ENCODE measurements at places on chromosomes 4 and X.

DNA sequence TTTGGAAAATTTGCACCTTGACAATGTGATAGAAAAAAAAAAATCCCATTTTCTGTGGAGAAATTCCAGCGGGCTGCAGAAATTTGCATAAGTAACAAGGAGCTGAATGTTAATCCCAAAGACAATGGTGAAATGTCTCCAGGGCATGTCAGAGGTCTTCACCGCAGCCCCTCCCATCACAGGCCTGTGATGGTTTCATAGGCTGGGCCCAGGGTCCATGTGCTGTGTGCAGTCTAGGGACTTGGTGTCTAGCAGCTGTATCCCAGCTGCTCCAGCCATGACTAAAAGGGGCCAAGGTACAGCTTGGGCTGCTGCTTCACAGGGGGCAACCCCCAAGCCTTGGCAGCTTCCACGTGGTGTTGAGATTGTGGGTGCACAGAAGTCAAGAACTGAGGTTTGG is 85.2 kb downstream of the ADGRA3 start:
- DNase-seq = no peak

DNA sequence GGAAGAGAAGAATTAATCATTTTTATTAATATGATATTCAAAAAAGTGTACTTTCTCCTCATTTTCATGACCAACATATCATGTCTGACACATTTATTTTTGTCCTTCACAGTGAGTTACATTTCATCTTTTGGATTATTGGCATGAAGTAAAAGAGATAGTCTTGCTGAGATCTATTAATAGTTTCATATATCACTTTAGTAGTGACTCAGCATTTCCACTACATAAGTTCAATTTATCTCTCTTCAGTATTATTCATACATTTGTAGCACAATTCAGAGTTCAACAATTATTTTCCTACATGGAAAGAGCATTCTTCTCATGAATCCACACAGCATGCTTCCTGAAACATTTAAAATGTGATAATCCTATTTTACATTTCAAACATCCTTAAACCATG is 1461.1 kb downstream of the TECRL start:
- peak; percentile 22 for DNase-seq

GRCh38 chrX:15277604-15278003 is 7.7 kb upstream of the ASB9 start:
- DNase-seq = no peak

DNA sequence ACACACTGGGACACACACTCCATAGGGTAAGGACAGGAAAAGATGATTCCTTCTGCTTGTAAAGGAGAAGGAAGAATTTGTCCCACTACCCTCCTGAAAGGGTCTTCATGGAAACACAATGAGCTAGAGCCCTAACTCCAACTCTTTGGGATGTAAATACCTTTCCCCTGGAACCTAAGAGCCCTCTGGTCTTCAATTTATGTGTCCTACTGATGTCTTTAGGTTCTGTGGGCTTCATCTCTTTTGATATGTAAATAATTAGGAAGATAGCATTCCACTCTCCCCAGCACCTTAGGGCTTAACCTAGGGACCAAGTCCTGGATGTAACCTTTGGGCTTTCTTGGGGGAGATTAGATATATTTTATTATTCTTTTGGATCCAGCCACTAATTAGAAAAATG is 38.3 kb downstream of the PF4 start:
- DNase-seq = no peak

GRCh38 chrX:113512700-113513395 is 672.2 kb upstream of the AMOT start:
- peak; percentile 58 for DNase-seq

DNA sequence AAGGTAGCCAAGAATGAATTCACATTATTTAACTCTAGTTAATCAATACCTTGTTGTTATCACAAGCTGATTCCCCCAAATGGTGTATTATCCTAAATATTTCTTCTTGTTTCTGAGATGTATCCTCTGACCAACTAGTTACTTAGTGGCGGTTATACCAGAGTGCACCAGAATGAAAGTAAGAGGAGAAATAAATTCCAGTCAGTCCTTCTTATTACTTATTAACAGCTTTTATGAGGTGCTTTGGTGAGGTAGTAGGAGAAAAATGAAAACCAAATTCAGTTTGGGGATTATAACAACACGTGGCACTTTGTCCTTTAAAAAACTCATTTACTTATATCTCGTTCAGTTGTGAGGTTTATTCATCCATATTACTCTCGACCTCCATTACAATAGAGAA is 101.9 kb downstream of the AMMECR1 start:
- DNase-seq = no peak

DNA sequence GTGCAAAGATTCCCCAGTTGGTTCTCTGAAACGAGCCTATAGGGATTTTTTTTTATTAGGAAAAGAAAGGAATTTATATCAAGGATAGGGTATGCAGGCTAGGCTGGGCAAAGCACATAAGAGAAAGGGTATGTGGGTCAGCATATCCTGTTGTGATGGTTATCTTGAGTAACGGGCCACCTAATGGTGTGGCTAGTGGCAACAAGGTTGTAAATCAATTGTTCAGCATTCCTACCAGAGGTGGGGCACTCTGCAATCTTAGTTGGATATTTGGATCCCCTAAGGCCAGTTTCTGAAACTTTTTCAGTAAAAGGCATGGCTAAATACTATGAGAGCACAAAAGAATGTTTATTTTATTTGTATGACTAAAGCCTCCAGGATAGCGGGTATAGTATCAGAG is 42.7 kb downstream of the DCAF12L1 start:
- no peak for DNase-seq

GRCh38 chrX:1325515-1326116 is 11.0 kb upstream of the IL3RA start:
- no peak for DNase-seq

GRCh38 chrX:134908356-134908755 is 82.4 kb upstream of the SMIM10 start:
- peak; percentile 55 for DNase-seq

GRCh38 chr4:25509646-25510045 is 132.6 kb downstream of the ANAPC4 start:
- peak; percentile 3 for DNase-seq

GRCh38 chr4:39855909-39856512 is 121.7 kb downstream of the PDS5A start:
- DNase-seq = peak; percentile 80

DNA sequence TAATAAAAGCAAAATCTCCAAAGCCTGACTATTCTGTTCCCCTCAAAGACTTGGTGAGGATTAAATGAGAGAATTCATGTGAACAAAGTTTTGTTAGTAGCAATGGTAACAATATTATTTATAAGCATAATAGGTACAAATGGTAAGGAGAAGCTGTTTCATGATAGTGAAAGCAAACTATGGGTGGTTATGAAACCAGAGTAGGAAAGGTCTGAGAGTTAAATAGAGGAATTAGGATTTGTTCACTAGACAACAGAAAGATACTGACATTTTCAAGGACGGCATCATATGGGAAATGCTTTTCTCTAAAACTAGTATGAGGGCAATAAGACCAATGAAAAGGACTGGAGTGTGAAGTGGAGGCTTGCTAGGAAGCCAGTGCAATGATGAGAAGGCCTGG is 128.6 kb upstream of the FTHL17 start:
- DNase-seq = no peak

- DNase-seq = no peak
Observed at GRCh38 chr4:38011511-38012162, 51.4 kb downstream of the PTTG2 start.

- no peak for DNase-seq
Observed at GRCh38 chr4:147207911-147208310, 262.2 kb upstream of the TTC29 start.

DNA sequence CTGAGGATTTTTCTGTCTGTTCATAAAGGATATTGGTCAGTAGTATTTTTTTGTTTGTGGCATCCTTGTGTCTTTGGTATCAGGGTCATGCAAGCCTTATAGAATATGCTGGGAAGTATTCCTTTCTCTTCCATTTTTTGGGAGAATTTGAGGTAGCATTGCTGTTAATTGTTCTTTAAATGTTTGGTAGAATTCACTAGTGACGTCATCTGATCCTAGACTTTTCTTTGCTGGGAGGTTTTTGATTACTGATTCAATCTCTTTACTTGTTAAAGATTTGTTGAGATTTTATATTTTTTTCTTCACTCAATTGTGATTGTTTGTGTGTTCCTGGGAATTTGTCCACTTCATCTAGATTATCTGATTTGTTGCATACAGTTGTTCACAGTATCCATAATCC is 234.4 kb upstream of the ATP6AP2 start:
- DNase-seq = no peak

GRCh38 chr4:1544861-1545281 is 138.6 kb upstream of the NKX1-1 start:
- peak; percentile 20 for DNase-seq

- DNase-seq = no peak
Observed at GRCh38 chrX:43702079-43702524, 46.0 kb downstream of the MAOA start.

DNA sequence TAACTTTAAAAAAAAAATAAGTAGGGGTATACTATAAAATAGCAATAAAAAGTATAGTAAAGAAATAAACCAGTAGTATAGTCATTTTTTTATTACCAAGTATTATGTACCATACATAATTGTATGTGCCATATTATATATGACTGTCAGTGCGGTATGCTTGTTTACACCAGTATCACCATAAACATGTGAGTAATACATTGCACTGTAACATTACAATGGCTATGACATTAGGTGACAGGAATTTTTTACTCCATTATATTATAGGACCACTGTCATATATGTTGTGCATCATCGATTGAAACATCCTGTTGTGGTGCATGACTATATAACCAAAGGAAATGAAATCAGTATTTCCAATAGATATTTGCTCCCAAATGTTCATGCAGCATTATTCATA is 176.9 kb upstream of the ARHGAP24 start:
- DNase-seq = peak; percentile 61

DNA sequence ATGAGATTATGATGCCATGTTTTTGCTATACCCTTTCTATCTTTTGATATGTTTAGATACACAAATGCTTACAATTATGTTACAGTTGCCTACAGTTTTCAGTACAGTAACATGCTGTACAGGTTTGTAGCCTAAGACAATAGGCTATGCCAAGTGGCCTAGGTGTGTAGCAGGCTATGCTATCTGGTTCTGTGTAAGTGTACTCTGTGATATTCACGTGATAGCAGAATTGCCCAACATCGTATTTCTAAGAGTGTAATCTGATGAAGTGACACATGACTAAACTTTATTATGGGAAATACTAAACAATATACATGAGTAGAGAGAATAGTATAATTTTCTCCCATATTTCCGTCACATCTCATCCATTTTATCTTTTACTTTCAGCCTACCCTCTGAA is 97.0 kb downstream of the CLDN22 start:
- DNase-seq = no peak

DNA sequence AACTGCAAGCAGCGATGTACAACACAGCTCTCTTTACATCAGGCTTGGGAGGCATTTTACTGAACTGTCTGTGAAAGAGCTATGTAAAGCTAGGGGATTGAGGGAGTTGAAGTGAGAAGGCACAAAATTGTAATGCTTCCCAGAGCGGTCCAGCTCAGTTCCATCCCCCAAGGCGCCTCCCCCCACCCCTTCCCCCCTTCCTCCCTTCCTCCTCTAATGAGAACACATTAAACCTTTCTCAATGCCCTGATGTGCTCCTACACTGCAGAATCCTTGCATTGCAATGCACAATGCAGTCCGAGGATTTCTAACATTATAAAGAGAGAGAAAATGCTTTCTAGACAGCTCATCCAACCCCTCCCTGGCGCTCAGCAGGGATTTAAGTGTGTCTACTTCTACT is 73.9 kb downstream of the CXXC4 start:
- DNase-seq = no peak

DNA sequence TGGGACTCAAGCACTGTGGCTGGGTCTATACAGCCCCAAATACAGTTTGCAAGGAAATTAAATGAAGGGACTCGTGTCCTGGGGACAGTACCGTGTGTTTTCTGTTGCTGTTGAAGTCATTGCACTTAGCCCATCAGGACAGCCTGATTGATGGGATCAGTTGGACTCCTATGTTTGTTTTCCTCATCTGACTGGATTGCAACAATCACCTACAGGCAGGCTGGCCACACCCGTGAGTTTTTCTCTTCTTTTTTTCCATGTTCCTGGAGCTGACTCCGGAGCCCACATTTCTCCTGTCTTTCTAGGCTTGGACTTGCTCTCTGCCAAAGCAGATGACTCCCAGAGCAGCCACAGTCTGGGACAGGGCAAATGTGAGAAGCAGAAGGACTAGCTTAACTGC is 38.1 kb downstream of the RTL9 start:
- no peak for DNase-seq

DNA sequence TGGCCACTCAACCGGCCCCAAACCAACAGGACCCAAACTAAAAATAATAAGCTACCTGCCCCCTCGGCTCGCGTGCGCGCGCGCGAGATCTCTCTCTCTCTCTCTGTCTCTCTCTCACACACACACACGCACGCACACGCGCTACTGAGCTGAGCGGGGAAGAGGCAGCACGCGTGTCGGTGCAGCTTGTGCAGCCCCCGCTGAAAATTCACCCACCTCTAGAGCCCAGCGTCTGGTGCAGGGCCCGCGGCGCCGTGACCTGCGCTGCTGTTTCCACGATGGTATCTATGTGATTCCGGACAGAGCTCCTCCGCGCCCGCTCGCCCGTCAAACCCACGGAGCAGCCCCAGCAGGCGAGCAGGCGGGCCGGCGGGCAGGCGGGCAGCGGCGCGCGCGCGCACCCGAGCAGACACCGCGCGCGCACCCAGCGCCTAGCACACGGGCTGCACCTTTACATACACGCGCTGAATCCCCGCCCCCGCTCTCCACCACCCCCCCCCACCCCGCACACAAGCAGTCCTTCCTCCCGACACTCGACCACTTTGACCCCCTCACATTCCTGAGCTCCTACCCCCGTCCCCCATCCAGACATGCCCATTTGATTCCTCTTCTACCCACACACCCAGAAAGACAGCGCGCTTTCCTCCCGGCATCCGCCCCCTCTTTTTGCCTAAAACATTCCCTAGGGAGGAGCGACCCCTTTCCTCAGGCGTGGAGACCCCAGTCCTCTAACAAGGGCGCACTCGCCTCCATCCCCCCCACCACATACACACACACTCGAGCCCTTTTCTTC is 1.0 kb downstream of the SLITRK4 start:
- DNase-seq = no peak

DNA sequence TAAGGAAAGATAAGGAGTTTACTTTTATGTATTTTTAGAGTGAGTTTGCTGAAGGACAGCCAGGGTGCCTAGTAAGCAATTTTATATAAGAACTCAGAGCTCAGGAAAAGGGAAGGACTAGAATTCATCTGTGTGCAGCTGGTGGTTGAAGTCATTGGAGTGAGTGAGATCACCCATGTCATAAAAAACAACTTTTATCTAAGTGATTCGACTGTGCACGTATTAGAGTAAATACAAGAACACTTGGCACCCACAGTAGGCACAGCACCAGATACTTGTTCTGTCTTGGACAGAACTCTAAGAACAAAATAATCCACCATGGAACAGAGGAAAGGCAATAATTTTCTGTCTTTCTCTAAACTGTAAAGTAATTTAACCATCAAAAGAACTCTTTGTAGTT is 31.6 kb downstream of the SYNPO2 start:
- DNase-seq = no peak

DNA sequence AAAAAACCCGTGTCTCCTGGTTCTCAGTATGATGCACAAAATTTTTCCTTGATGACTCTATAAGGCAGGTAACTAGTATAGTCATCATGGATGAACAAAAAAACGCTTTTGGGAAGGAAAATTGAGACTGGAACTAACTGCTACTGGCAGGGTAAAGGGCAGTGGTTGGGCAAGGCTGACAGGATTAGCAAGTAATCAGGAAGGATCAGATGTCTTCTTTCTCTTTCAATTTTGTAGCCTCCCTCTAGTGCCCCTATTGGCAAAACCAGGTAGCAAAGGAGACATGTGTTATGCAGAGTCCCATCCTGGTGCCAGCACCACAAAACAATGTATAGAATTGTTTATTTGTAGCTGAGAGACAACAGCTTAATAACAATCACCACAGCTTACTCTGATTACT is 12.8 kb upstream of the SLITRK4 start:
- DNase-seq = peak; percentile 22

Data from ELR (cell line).